Activated CD8-positive, alpha-beta memory T cell treated with anti-CD3 and anti-CD28 coated beads for 4 hours (primary cell): ENCODE measurements at places on chromosomes 7 and 10.

DNA sequence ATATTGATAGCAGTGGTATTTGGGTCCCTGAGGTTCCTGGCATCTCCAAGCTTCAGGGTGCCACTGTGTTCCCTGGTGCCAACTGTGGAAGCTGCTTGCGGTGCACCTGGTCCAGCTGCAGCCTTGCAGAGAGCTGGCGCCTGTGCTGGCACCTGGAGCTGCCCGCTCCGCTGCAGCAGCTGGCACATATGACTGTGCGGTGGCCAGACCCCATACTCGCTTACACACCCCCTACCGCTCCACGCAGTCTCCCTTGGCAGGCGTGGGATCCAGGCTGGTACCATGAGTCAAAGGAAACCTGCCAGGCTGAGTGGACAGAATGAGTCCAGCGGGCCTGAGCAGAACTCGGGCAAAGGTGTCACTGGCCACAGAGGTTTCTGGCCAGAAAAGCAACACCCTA lies 89.9 kb upstream of the JAZF1 start:
- DNase-seq = no peak

DNA sequence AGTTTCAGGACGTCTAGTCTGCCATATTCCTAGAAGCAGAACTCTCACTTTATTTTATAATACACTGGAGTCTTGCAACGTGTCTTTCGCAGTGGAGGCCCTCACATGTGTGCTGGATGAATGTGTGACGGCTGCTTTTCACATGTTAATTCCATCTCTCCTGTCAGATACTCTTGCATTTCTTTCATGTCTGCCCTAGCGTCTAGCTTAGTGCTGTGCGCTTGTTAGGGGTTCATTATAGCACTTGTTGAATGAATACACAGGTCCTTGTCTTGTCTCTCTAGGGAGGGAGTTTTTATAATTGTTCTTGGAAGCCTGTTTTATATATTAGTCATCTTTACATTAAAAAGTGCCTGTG lies 94.4 kb downstream of the MAP3K8 start:
- DNase-seq = no peak

GRCh38 chr7:55150709-55151451 lies 132.1 kb downstream of the EGFR start:
- no peak for DNase-seq

- DNase-seq = no peak
Observed at GRCh38 chr10:92483539-92483938, 90.4 kb downstream of the IDE start.

- no peak for DNase-seq
Observed at GRCh38 chr10:5045095-5045494, 41.4 kb upstream of the AKR1C2 start.

DNA sequence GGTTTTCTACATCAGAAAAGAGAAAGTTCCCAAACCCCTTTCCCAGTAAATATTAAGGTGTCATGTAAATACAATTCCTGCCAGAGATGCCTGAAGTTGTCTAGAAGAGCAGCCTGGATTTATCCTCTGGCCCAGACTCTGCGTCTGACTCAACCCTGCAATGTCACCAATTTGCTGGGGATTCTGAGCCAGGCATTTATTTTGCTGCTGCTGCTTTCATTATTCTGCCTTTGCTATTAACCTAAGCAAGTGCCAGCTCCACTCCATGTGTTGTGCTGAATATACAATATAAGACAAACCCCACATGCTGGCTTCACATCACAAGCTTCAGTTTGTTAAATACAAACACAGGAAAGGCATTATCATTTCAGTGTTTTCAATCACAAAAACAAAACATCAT lies 59.1 kb downstream of the ELAPOR2 start:
- DNase-seq = no peak

DNA sequence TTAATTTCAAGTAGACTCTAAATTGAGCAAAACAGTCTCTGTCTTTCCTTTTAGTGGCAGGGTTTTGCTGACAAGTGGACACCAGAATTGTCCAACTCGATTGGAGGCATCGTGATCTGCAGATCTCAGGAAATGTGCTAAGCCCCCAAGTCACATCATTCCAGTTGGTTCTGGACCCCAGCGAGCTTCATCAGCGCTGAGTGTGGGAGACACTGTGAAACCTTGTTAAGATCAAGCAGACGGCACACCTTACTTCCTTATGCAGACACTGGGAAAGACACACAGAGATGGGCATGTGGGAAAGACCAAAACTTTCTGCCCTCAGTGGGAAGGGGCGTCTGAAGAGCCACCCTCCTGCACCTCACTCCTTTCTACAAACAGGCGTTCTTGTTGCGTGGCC lies 440.8 kb downstream of the GLRX3 start:
- no peak for DNase-seq
